ENCODE measurements at places on chromosomes 12 and 14.

DNA sequence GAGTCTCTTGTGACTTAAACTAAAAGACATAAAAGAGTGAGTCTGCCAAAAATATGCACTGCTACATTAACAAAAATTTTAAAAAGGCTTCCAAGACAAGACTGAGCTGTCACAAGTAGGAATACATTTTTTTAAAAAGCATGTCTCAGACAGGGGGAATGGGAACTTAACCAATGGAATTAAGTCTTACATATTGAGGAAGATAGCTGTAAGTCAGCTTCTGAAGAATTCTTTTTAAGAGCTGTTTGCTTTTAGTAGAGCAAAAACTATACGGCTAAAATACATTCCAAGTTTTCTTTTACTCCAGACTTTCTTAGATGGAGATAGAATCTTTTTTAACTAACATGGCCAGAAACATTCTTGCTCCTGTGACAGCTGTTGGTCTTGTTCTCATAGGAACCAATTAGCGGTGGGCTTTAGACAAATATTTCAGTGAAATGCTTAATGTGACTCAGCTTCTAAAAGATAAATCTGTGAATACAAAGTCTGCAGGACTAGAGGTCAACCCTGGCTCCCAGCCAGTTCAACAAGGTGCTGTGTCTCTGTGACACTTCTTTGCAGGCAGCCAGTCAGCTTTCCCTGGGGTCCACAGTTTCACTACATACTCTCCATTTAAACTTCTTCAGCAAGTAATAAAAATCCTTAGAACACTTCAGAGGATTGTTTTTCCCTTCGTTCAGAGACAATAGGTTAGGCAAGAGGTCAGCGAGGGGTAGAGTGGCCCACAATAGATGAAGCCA is 187.6 kb downstream of the NAV3 start:
- DNase-seq: no peak

DNA sequence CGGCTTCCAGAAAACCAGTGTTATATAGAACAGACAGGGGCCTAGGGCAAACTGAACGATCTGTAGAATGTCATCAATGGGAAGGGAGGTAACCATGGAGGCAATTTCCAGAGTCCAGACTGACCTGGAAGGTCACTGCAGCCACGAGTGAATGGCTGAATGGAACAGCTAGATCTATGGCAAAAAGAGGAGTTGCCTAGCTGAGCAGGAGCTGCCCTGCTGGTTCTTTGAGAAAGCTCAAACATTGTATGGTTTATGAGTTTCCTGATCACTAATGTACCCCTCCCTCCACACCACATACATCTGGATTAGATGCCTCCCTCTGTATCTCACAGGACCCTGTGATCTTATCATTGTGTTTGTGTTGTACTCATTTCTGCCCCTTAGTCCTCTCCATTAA is 1.0 kb upstream of the RERG start:
- no peak for DNase-seq

DNA sequence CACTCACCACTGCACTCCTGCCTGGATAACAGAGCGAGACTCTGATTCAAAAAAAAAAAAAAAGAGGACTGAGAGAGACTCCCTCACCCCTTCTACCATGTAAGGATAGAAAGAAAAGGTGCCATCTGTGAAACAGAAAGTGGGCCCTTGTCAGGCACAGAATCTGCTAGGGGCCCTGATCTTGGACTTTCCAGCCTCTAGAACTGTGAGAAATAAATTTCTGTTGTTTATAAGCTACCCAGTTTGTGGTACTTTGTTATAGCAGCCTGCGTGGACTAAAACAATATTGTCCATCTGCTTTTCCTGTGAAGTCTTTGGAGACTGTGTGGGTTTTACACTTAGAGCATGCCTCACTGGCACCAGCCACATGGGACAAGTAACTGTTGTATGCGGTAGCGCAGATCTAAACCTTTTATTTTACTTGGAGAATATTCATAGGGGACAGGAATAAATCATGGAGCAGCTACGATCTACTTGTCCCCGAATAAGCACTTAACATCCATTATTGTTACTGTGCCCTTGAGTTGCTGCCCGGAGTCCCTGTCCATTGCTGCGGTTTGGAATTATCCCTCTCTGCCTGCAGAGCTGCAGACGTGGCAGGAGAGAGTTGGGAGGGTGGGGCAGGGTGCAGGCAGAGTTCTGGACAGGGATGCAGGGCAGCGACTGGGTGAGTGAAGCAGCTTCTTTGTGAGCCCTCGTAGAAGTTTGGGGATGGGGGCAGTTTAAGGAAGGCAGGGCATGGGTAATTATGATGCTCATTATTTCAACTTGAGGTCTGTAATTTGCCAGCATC is 52.4 kb upstream of the STON2 start:
- DNase-seq: no peak

DNA sequence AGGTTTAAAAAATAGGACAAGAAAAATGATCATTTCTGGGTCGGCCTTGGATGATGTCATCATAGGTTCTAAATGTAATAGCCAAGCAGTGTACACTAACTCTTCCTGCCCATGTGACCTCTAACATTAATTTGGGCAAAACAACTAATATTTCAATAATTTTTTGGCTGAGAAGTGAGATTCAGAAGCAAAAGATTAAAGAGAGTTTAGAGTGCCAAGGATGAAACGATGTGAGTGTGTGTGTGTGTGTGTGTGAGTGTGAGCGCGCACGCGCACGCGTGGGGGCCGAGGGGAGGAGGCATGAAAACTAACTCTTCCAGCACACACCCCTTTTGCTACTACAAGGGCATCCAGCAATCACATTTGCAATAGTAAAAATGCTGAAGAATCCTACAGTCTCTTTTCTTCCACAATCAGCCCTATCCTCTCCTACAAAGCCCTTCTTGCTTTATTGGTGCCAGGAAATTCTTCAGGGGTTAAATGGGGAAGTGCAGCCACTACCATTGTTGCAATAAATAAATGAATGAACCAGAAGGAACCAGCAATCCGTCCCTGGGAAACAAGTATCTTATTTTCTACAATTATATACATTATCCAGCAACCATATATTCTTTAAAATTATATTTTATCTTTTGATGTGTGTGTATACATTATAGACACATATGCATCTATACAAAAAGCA is 52.9 kb downstream of the PEBP1 start:
- DNase-seq: no peak

All from CD4-positive, alpha-beta T cell treated with Interleukin-12 subunit alpha and Interleukin-12 subunit beta, for 1 hour (primary cell).